ENCODE measurements at places on chromosomes 1 and 21.
A peak's percentile ranks its signal among the peaks of the same experiment; 100 is the strongest.

DNA sequence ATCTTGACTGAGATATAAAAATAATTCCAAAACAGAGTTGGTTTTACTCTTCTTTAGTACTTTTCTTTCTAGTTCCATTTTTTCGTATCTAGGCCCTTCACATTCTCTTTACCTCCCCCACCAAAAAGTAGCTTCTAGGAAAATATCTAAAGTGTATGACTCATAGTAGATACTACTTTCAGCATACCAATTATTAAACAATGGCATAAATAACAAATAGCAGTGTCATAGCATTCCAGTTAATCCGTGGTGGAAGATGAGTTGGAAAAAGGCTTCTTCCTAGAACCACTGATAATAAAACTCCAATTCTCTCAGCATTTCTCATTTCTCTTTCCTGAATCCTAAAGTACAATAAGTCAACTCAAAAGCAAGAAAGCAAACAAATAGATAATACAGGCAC lies 859.0 kb upstream of the B3GALT2 start:
- DNase-seq = no peak

DNA sequence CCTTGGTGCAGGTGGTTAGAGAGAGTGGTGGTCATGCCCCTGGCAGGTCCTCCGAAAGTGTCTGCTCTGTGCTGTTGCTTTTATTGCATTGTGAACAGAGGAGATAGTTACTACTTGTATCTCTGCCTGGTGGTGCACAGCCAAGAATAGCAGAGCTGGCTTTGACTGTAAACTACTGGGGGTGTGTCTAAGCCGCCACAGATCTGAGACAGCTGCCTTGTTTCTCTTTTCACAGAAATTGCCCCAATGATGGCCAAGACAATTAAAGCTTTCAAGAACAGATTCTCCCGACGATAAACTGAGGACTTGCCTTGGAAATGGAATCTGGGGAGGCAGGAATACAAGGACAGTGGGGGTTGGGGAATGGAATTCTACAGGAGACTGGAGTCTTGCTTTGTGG lies 16.0 kb downstream of the ELOA start:
- DNase-seq = no peak

DNA sequence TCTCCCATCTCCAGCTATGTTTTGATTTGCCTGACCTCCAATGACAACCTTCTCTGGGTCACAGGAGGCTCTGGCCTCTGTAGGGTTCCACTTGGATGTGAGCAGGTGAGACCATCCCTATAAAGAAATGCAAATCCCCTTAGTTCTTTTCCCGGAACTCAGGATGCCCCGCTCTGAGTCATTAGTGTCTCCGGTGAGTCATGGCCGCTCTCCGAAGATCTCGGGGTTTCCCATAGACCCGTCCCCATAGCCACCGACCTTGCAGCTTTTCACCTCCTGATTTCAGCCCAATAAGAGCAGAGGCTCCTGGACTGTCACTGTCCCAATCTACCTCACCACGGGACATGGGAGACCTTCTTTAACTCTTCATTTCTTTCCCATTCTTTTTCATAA lies 98.2 kb downstream of the PGBD5 start:
- DNase-seq = no peak

GRCh38 chr1:223224465-223224864 lies 81.4 kb upstream of the TLR5 start:
- no peak for DNase-seq

DNA sequence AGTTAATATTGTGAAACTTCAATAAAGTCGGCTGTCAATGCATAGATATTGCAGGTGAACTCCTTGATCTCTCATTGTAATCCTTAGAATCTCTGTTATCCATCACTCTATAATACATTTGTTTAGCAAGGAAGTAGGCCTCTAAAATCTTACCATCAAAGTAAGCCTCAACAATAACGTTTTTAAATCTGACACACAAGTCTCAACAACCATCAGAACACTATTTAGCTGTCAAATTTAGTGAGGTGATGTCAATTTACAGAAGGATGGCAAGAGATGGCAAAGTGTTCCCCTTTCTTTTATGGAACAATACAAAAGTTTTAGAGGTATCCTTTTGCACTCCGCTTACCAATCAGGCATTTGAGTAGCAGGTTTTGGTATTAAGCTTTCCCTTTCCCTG lies 67.6 kb downstream of the RWDD3 start:
- no peak for DNase-seq

GRCh38 chr1:15218287-15219279 lies 28.4 kb upstream of the FHAD1 start:
- DNase-seq = no peak

- no peak for DNase-seq
Observed at GRCh38 chr21:31184876-31185275, 146.6 kb upstream of the KRTAP19-8 start.

DNA sequence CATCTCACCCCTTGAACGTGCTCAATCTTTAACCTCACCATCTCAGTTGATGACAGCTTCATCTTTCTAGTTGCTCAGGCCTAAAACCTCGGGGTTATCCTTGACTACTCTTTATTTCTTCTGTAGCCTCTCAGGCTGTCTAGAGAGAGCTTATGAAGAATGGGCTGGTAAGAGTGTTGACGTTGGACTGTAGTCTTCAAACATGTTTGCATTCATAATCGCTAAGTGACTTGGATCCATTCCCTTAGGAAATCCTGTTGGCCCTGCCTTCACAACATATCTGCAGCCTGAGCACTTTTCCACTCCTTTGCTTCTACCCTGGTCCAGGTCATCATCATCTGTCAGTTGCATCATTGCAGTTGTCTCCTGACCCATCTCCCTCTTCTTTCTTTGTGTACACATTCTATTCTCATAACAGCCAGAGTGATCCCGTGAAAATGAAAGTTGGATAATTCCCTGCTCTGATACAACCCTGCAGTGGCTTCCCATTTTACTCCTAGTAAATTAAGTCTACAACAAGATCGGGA lies 10.5 kb downstream of the UCK2 start:
- DNase-seq = no peak

GRCh38 chr21:38831526-38832467 lies 26.1 kb downstream of the ETS2 start:
- no peak for DNase-seq

DNA sequence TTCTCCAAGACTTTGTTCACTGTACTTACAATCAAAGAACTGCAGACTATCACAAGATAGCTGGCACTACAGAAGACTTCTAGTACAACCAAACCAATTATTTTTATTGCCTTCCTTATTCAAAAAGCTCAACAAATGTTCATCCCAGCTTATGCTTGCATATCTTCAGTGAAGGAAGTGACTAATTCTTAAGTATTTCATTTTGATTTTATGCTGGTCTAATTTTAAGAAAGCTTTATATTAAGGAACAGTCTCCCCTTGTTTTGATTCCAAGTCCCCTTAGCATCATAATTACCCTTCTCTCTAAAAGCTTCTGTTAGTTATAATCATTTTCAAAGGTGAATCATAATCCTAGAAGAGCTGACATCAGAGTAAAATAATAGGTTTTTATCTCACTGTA lies 132.9 kb downstream of the LRRIQ3 start:
- DNase-seq = no peak

GRCh38 chr1:26541431-26541815 lies 11.9 kb downstream of the RPS6KA1 start:
- no peak for DNase-seq

DNA sequence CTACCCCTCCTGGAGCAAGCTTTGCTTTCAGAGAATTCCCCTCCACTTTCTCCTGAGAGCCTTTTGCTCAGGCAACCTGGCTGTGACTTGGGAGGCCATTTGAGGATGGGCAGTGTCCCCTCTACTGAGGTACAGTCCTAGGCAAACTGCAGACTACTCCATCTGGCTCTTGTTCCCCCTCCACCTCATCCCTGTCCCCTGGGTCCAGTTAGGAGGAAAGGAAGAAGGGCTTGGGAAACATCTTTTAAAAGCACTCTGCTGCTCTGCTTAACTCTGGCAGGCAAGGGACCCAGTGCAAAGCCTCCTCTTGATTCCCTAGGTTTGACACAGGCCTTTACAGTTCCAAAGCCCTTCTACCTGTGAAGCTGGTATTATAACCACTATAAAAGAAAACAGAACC lies 108.2 kb downstream of the NAV1 start:
- no peak for DNase-seq

DNA sequence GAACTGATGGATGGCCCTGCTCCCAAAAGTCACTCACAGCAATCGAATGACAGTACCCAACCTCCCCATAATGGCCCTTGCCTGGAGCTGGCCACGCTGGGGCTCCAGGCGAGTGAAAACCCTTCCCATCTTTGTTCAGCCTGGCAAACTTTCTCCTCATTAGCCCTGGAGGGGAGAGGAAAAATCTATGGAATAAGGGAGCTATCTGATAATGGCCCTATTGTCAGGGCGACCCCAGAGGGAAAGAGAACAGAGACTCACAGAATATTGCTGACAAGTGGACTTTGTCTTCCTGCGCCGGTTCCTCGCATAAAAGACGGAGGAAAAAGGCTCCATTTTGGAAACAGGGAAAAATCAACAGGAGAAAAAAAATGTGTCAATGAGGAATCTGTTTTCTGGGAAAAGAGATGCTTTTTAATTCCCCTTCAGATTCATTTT lies 13.0 kb upstream of the ARHGEF16 start:
- no peak for DNase-seq

GRCh38 chr1:89529196-89529595 lies 4.6 kb downstream of the LRRC8B start:
- DNase-seq = no peak

- DNase-seq = no peak
Observed at GRCh38 chr1:8184301-8184700, 133.6 kb upstream of the SLC45A1 start.

DNA sequence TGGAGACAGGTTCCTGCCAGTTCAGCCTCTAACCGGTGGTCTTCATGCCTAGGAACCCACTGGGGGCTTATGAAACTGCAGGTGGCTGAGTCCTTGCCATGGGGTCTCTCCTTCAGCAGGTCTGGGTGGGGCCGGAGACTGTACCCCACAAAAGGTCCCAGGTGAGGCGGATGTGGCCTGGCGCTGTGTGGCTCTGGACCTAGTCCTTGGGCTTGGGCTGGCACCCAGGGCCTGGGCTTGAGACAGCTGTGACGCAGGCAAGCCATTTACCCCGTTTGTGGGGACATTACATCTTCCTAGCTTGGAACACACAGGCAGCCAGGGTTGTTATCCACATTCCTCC lies 5.9 kb upstream of the SLX9 start:
- DNase-seq = no peak

DNA sequence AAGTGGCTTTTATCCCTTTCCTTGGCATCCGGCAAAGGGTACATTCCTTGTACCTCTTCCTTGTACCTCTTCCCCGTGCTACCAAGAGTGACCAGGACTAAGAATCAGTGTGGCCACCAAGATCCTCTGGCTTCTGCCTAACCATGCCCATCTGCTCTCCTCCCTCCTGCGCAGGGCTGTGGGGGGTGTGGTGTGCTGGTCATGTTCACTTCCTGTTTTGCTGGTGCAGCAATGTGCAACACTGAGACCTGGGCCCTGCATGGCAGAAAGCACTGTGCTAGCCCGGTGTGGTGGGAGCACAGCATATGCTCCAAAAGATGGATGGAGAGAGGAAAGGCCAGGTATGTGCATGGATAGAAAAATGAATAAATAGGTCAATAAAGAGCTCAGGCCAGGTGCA lies 33.3 kb upstream of the TENT5C start:
- peak; percentile 30 for DNase-seq

GRCh38 chr1:32963746-32964460 lies 706 bp downstream of the RNF19B start:
- peak; percentile 58 for DNase-seq

- DNase-seq = no peak
Observed at GRCh38 chr1:100816049-100816448, 78.6 kb downstream of the EXTL2 start.

DNA sequence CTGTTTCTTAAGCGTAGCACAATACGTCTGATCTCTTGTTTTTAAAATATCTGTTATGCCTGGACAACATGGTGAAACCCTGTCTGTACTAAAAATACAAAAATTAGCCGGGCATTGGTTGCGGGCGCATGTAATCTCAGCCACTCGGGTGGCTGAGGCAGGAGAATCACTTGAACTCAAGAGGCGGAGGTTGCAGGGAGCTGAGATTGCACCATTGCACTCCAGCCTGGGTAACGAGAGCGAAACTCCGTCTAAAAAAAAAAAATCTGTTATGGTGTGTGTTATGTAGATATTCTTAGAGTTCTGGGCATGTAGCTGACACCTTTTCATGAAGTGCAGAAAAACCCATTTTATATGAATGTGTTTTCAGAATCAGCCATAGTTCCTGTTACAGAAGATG lies 38.2 kb downstream of the RABGAP1L start:
- DNase-seq = no peak

DNA sequence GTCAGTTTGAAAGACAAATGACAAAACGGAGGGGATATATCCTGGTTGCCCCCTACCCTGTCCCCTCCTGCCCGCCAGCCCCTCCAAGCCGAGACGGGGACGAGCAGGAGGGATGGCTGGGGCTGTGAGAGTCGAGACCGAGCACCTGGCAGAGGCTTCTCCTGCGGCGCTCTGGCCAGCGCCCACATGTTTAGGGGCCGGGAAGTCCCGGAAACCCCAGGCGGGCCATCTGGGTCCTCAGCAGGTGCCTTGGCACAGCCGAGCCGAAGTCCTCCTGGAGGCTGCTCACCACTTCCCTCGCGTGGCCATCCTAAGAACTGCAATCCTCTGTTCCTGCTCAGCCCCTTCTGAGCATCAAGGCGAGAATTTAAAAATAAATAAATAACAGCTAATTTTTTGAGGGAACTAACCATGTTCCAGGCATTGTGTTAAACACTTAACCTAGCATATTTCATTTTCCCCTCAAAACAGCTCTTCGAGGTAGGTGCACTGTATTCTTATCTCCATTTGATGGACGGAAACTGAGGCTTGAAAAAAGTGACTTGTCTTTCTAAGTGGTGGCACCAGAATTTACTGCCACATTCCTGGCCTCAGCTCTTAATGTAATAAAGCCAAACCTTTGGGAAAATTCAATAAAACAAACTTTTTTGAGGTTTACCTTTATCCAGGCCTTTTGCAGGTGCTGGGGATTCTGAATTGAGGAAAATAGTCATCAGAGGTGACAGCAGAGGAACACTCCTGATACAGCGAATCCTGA lies 3.5 kb upstream of the RIMS3 start:
- DNase-seq = peak; percentile 89

GRCh38 chr1:178650934-178651511 lies 74.0 kb upstream of the RALGPS2 start:
- no peak for DNase-seq

DNA sequence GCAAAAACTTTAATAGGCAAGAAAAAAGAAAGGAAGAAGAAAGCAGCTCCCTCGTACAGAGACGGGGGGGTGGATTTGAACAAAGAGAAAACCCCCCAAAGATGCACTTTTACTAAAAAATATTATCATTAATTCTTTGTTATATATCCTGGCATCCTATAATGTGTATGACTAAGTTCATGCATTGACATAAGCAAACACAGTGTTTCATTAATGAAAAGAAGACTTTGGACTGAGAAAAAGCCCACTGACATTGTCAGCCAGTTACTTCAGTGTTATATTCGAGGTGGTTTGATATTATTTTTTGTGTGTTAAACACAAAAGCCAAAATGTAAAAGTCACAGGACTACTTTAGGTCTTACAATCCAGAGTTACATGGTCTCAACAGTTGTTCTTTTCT lies 110.1 kb upstream of the DPYD start:
- DNase-seq = no peak

- no peak for DNase-seq
Observed at GRCh38 chr1:230849451-230850224, 18.7 kb downstream of the C1orf198 start.
